Regular cardiac myocyte (primary cell): ENCODE measurements at places on chromosomes 1 and 21. TPM values are rescaled to one million over a fixed set of nuclear protein-coding genes. Genes with fewer than 3 reads are reported as not detected.

The IL19 gene
- 0.28 TPM in 1 of 2 replicates, not detected in the other for total RNA-seq

The HSPA6 gene
- total RNA-seq = 0.96 and 2.3 TPM in 2 replicates

The MEGF6 gene
- 9.4 and 38.9 TPM in 2 replicates for total RNA-seq

The CFAP74 gene
- total RNA-seq = not detected in 2 replicates

The OPRD1 gene
- total RNA-seq = not detected in 2 replicates

The CHTOP gene
- 24.2 and 38.3 TPM in 2 replicates for total RNA-seq

The TEDDM1 gene
- not detected in 2 replicates for total RNA-seq

The PEX10 gene
- 27.9 and 28.0 TPM in 2 replicates for total RNA-seq

The CRNN gene
- total RNA-seq = not detected in 2 replicates

The MMEL1 gene
- under 0.01 TPM in 1 of 2 replicates, not detected in the other for total RNA-seq

The GJA9 gene
- not detected in 2 replicates for total RNA-seq

The SLAMF9 gene
- total RNA-seq = 0.28 TPM in 1 of 2 replicates, not detected in the other

The COL6A2 gene
- total RNA-seq = 673 and 1,285 TPM in 2 replicates

The FAM177B gene
- not detected in 2 replicates for total RNA-seq

The FAM167B gene
- 0.38 and 2.0 TPM in 2 replicates for total RNA-seq

The PKN2 gene
- 24.3 and 24.8 TPM in 2 replicates for total RNA-seq

The METTL13 gene
- total RNA-seq = 20.6 and 34.5 TPM in 2 replicates

The C4BPB gene
- not detected in 2 replicates for total RNA-seq

The UBL4B gene
- total RNA-seq = not detected in 2 replicates

The C1QTNF12 gene
- total RNA-seq = 0.38 and 0.85 TPM in 2 replicates

The ZNF683 gene
- total RNA-seq = not detected in 2 replicates

The NTMT2 gene
- not detected in 2 replicates for total RNA-seq

The OR2M3 gene
- not detected in 2 replicates for total RNA-seq

The RHBDL2 gene
- 1.2 and 1.4 TPM in 2 replicates for total RNA-seq

The LINGO4 gene
- total RNA-seq = not detected in 2 replicates

The CERS2 gene
- 108 and 150 TPM in 2 replicates for total RNA-seq

The ETV3L gene
- total RNA-seq = not detected in 2 replicates

The CLIC6 gene
- under 0.01 TPM in 1 of 2 replicates, not detected in the other for total RNA-seq

The EXTL1 gene
- 0.56 and 0.58 TPM in 2 replicates for total RNA-seq

The SYCP1 gene
- total RNA-seq = not detected in 2 replicates

The MFSD2A gene
- total RNA-seq = 5.4 and 6.1 TPM in 2 replicates

The KIF14 gene
- 2.0 and 17.1 TPM in 2 replicates for total RNA-seq

The ZSWIM5 gene
- 0.77 and 2.5 TPM in 2 replicates for total RNA-seq

The CR1L gene
- not detected in 2 replicates for total RNA-seq

The ATP8B2 gene
- 187 and 214 TPM in 2 replicates for total RNA-seq

The PLD5 gene
- total RNA-seq = not detected in 2 replicates

The HUNK gene
- not detected in 2 replicates for total RNA-seq

The NEXN gene
- total RNA-seq = 11.6 and 12.5 TPM in 2 replicates

The PRKAA2 gene
- total RNA-seq = 5.2 and 6.8 TPM in 2 replicates

The PHLDA3 gene
- total RNA-seq = 69.0 and 104 TPM in 2 replicates

The TMEM51 gene
- total RNA-seq = 5.8 and 7.0 TPM in 2 replicates

The ZMYM1 gene
- 25.4 and 26.8 TPM in 2 replicates for total RNA-seq

The CADM3 gene
- 0.28 TPM in 1 of 2 replicates, not detected in the other for total RNA-seq

The ECM1 gene
- total RNA-seq = 8.2 and 13.8 TPM in 2 replicates

The TNFRSF25 gene
- 5.0 and 6.8 TPM in 2 replicates for total RNA-seq

The LCE2B gene
- not detected in 2 replicates for total RNA-seq

The SHE gene
- 0.19 and 0.28 TPM in 2 replicates for total RNA-seq

The ARHGAP30 gene
- total RNA-seq = not detected in 2 replicates

The NUP210L gene
- under 0.01 and 0.28 TPM in 2 replicates for total RNA-seq

The NASP gene
- 22.6 and 79.2 TPM in 2 replicates for total RNA-seq

The DYNLT5 gene
- 2.5 and 3.8 TPM in 2 replicates for total RNA-seq

The OLIG2 gene
- total RNA-seq = not detected in 2 replicates

The MRPL39 gene
- 25.9 and 49.5 TPM in 2 replicates for total RNA-seq

The SSX2IP gene
- total RNA-seq = 15.5 and 31.1 TPM in 2 replicates

The RPTN gene
- total RNA-seq = under 0.01 TPM in 2 replicates

The SPRR4 gene
- total RNA-seq = not detected in 2 replicates
